Activated CD8-positive, alpha-beta T cell treated with anti-CD3 and anti-CD28 coated beads for 36 hours (primary cell): ENCODE measurements at places on chromosomes 7 and 10. TPM values are rescaled to one million over a fixed set of nuclear protein-coding genes. Genes with fewer than 3 reads are reported as not detected.

The PTPRN2 gene
- 0.49 TPM for total RNA-seq

- no peaks in the 10 kb centered on the region for H3K4me1 ChIP-seq
- H3K27ac ChIP-seq: no peak overlapping the region
- H3K36me3 ChIP-seq: no peaks in the 10 kb centered on the region
- no peak overlapping the region for H3K4me3 ChIP-seq
- no peaks in the 10 kb centered on the region for H3K27me3 ChIP-seq
- DNase-seq: no peak
Measured at GRCh38 chr7:16187131-16187530, 234.2 kb downstream of the CRPPA start.

GRCh38 chr7:45066409-45066808, 22.4 kb downstream of the NACAD start:
- H3K4me1 ChIP-seq: peaks cover 22% of the 10 kb centered on the region
- no peak for DNase-seq
- H3K27me3 ChIP-seq: no peaks in the 10 kb centered on the region
- peak overlapping the region; percentile 49 for H3K27ac ChIP-seq
- H3K4me3 ChIP-seq: no peak overlapping the region

GRCh38 chr10:127243490-127244272, 47.3 kb upstream of the INSYN2A start:
- H3K27ac ChIP-seq: no peak overlapping the region
- DNase-seq: peak; percentile 60
- H3K27me3 ChIP-seq: peaks cover 3% of the 10 kb centered on the region
- no peak overlapping the region for H3K4me3 ChIP-seq
- H3K36me3 ChIP-seq: no peaks in the 10 kb centered on the region

- no peak for DNase-seq
- H3K27ac ChIP-seq: no peak overlapping the region
- H3K4me1 ChIP-seq: no peaks in the 10 kb centered on the region
- no peak overlapping the region for H3K4me3 ChIP-seq
Measured at GRCh38 chr7:101379302-101379701, 16.6 kb downstream of the COL26A1 start.

DNA sequence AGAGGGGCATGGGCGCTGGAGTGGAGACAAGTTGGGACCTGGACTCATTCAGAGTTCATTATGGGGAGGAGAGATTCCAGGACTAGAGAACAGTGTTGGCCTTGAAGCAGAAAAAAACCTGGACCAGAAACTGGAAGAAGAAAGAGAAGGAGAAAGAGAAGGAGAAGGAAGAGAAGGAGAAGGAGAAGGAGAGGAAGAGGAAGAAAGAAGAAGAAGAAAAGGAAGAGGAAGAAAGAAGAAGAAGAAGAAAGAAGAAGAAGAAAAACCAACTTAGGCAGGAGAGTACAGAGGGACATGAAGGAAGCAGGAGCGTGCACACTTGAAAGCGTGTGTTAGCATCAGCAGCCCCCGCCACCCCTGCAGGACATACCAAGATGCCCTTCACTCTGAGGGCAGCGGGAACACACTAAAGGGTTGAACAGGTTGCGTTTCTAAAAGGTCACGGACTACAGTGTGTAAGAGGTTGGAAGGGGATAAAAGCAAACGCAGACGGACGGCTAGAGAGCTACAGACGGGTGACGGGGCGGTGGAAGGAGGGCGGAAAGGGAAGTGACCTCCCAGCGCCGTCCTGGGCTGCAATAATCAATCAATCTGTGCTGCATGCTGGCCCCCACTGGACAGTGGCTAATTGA, 95.3 kb downstream of the SEC61G start:
- H3K36me3 ChIP-seq: no peaks in the 10 kb centered on the region
- H3K4me3 ChIP-seq: peak overlapping the region; percentile 24
- no peak for DNase-seq

DNA sequence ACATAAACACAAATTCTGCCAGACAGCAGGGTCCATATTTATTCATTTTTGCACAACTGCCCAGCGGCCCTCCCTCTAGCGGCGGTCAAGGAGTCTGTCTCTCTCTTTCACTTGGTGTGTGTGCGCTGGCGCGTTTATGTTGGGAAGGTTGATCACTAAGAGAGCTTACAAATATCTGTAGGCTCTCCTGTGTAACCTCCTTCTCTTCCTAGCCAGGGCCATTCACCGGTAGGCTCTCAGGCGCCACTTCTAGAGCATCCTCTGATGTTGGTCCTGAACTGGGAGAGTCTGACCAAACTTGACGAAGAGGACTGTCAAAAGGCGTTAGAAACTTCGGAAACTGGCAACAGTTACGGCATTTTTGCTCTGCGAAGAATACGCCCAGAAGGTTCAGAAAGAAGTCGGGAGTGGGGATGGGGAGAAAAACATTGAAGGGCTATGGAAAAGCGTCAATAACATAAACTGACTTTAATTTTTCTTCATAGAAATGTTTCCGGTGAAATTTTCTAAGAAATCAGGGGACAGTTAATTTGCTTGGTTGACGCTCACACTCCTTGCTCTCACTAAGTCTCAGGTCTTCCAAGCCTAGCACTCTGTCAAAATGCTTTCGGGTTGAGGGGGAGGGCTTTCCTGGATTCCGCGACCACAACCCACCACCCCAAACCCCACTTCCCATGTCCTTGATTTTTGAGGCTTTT, 731.1 kb downstream of the ZWINT start:
- no peak overlapping the region for H3K4me3 ChIP-seq
- peaks cover 29% of the 10 kb centered on the region for H3K27me3 ChIP-seq
- H3K4me1 ChIP-seq: no peaks in the 10 kb centered on the region
- peaks cover 1% of the 10 kb centered on the region for H3K36me3 ChIP-seq
